DMS79 (cell line): ENCODE measurements at places on chromosomes 16 and 17.

- no peak for DNase-seq
Measured at GRCh38 chr17:45311760-45312476, 4.9 kb downstream of the MAP3K14 start.

DNA sequence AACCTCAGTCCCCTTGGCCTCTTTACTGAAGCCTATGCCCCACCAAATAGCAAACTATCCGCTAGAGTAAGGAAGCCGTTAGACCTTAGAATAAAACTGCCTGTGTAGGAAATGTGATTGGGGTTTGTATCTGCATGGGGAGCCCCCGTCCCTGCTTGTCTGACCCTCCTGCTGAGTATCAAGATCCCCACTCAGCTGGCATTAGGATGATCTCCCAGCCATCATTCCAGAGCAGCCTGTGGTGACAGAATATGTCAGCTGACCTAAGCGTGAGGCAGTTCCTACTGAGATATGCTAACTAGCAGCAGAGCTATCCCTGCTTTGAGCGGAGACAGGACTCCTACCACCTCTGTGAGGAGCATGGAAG is 645 bp upstream of the GFOD2 start:
- DNase-seq, result no peak

DNA sequence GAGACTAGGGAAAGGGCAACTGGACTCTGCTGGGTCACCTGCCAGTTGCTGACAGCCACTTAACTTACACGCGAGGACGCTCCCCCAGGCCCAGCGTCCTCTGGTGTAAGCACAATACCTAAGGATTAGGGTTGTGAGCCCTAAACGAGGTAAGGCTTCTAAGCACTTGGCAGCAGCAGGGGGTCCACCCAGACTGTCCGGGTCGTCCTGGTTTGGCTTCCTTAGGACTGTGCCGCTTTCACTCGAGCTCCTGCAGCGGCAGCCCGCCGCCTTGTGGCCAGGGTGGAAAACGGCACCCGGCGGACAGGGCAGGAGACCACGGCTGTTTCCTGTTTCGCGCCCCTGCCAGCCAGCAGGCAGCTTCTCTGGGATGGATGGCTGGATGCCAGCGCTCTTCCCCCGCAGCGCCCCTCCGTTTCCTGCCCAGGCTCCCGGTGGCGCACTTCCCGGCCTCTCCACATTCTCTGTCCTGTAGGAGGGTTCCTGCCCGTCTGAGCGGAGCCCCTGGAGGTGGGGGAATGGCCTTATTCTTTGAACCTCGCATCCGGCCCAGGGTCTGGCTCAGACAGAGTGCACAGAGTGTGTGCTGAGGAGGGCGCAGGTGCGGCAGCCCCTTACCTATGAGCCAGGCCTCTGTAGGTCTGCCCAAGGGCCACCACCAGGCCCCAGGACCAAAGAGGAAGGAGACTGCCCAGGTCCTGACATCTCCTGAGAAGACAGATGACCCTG is 47.0 kb upstream of the AMZ2 start:
- DNase-seq, result no peak

DNA sequence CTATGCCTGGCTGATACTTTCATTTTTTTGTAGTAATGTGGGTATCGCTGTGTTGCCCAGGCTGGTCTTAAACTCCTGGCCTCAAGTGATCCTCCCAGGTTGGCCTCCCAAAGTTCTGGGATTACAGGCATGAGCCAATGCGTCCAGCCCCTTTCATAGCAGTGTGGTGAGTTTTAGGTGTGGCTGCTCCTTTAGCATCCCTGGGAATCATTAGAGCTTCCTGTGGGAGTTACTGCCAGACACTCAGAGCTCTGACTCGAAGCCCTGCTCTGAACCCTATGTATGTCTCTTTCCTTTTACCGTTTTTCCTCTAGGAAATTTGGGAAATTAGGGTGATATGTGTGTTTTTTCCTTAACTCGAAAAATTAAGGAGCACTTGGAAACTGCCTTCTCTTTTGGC is 44.5 kb downstream of the NDE1 start:
- DNase-seq, result no peak

GRCh38 chr17:72590382-72590781 is 469.6 kb downstream of the SOX9 start:
- no peak for DNase-seq

- DNase-seq, result no peak
Measured at GRCh38 chr17:43832168-43832975, 574 bp downstream of the MPP3 start.

DNA sequence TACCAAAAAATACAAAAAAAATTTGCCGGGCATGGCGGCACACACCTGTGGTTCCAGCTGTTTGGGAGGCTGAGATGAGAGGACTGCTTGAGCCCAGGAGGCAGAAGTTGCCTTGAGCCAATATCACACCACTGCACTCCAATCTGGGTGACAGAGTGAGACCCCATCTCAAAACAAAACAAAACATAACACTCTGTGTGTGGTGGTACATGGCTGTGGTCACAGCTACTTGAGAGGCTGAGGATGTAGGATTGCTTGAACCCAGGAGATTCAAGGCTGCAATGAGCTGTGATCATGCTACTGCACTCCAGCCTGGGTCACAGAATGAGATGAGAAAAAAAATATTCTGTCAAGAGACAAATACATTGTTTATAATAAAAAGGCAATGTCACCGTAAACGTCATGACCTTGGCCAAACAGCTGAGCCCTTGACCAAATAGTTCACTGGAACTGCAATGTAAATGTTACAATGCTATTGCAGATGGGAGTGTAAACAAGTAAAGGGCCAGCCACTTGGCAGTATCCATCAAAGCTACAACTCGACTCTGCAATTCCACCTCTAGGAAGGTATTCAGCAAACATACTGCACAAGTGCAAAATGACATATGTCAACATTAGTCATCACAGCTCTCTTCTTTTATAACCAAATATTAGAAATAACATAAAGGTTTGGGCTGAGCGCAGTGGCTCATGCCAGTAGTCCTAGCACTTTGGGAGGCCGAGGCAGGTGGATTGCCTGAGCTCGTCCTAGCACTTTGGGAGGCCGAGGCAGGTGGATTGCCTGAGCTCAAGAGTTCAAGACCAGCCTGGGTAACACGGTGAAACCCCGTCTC is 16.9 kb downstream of the EARS2 start:
- no peak for DNase-seq

- DNase-seq, result no peak
Measured at GRCh38 chr17:61863801-61864126, 436 bp upstream of the BRIP1 start.

- DNase-seq, result no peak
Measured at GRCh38 chr16:15538507-15538906, 104.1 kb downstream of the BMERB1 start.

DNA sequence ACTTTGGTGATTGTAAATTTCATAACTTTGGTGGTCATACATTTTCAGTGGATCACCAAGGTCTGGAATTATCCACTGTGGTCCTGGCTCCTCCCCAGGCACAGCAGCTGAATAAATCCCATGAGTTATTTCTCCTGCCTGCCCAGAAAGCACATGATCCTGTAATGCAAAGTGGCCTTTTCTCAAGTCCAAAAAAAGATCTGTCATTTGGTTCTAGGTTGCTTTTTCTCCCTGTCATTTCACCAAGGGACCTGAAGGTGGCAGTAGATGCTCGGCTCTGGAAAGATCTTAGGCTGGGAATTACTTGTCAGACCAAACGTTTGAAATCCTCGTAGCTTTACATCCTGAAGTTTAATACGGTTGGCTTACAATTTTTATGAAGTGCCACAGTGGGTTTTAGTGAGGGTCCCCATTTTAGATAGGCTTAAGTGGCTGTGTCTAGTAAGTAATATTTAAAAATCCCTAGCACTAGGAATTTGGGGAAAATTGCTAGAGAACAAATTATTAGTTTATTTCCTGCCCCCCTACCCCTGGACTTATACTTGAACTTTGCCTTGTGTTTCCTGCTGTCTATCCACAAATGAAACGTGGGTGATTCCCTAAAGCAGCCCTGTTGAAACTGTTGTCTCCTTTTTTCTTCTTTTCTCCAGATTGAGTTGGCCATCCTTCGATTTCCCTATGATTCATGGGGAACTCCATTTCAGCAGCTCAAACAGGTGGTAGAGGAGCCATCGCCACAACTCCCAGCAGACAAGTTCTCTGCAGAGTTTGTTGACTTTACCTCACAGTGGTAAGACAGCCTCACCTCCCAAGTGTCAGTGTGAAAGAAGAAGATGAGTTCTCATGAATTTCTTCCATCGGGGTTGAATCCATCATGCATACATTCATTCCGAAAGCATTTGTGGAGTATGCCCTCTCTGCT is 111.7 kb downstream of the MAP2K6 start:
- no peak for DNase-seq

- no peak for DNase-seq
Measured at GRCh38 chr17:64053101-64053500, 32.7 kb upstream of the ICAM2 start.

GRCh38 chr16:67541391-67542263 is 13.0 kb downstream of the RIPOR1 start:
- DNase-seq, result peak; percentile 34

GRCh38 chr17:49214676-49215360 is 4.3 kb downstream of the ABI3 start:
- DNase-seq, result no peak

DNA sequence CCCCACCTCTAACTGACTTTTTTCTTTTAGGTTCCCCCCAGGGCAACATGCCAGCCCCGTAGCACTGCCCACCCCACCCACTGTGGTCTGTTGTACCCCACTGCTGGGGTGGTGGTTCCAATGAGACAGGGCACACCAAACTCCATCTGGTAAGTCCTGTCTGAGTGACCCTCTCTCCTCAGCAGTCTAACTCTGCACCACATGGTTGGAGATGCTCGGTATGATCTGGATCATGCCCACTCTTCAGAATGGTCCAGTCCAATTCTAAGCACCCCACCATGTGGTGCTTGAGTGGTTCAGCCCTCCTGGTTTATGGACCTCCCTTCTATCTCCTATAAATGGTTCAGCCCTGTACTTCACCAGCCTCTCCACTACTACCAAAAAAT is 5.9 kb downstream of the KDM6B start:
- no peak for DNase-seq

- no peak for DNase-seq
Measured at GRCh38 chr17:70172923-70173322, 3.6 kb downstream of the KCNJ2 start.

GRCh38 chr17:18961634-18962493 is 9.9 kb downstream of the SLC5A10 start:
- DNase-seq, result no peak

- DNase-seq, result no peak
Measured at GRCh38 chr16:79018650-79019429, 581.7 kb downstream of the MAF start.

- DNase-seq, result no peak
Measured at GRCh38 chr16:67885545-67885944, 860 bp downstream of the NRN1L start.

- DNase-seq, result no peak
Measured at GRCh38 chr17:28216528-28216927, 102.5 kb upstream of the TMEM97 start.

DNA sequence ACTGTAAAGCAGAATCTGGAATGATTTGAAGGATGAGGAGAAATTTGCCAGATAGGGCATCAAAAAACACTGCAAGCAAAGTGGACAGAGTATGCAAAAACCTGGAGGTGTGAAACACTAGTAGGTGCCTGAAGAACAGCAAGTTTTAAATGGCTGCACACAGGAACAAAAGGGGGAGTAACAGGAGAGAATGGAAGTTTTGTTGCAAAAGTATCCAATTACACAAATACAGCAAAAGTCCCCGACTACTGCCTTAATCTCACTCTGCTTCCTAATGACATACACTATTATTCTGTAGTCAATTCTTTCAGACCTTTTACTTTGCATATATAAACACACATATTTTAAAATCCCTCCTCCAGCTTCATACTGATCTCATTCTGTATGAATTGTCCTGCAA is 1.5 kb downstream of the HEATR6 start:
- DNase-seq, result no peak

GRCh38 chr17:21378553-21378952 is 2.4 kb downstream of the KCNJ12 start:
- no peak for DNase-seq

DNA sequence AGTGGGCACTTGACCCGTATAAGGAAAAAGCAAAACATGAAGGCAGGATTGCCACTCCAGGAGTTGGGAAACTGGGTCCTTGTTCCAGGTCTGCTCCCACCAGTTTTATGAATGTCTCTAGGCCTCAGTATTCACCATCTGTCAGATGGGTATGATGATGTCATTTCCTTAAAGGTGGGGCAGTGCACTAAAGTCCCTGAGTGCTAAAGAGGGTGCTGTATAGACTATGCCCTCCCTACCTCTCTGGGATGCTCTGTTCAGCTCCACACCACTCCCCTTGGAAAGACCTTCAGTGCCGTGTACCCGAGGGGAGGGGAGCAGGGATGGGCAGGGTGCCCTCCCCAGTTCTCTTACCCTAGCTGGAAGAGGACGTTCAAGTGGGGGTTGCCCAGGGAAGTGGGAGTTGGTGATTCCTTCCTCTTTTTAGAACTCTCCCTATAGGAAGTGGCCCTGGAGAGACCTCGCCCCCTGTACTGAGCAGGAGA is 2.2 kb downstream of the LASP1 start:
- no peak for DNase-seq

DNA sequence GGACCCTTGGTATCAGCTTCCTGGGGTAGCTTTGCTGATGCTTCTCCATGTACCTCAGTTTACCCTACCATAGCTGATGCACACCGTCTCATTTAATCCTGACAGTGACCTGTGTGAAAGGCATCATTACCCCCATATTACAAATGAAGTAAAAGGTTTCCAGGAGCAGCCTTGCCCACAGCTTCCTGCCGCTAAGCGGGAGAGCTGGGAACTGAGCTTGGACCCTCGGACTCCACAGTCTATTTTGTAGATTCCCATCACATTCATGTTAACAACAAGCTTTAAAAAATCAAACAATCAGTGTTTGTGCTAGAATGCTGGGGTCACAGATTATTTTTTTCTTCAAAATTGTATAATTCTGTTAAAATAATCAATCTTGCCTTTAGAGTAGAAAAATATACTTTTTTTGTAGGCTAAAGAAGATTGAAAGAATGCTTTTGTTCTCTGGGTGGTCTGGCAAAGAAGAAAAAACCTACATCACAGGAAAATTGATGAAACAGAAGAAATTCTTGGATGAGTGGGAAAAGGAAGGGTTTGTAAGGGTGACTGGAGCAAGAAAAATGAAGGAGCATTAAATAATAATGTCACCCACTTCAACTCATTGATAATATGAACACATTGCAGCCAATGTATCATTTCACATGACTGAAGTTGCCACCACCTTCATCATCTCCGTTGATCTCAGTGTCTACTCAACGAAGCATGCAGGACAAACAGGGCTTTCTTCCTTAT is 9.5 kb upstream of the USP10 start:
- no peak for DNase-seq

- no peak for DNase-seq
Measured at GRCh38 chr16:1019231-1020090, 37.9 kb downstream of the SOX8 start.

DNA sequence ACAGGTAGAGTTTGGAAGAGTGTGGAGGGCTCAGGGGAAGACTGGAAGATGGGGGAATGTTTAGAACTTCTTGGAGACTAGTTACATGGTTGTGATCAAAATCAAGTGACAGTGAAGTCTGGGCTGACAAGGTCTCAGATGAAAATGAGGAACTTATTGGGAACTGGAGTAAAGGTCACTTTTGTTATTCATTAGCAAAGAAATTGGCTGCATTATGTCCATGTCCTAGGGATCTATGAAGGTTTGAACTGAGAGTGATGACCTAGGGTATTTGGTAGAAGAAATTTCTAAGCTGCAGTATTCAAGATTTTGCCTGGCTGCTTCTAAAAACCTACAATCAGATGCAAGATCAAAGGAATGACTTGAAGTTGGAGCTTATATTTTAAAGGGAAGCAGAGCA is 747.1 kb downstream of the KCNJ2 start:
- DNase-seq, result no peak

GRCh38 chr16:62079236-62079635 is 43.0 kb upstream of the CDH8 start:
- no peak for DNase-seq

GRCh38 chr16:30065943-30066760 is 592 bp downstream of the ALDOA start:
- DNase-seq, result peak; percentile 4
